Spinal cord (tissue), 10 donors: ENCODE measurements at places on chromosomes 16 and 17. TPM values are rescaled to one million over a fixed set of nuclear protein-coding genes. Genes with fewer than 3 reads are reported as not detected.

SPATA22 gene
- total RNA-seq: 1.2 TPM

DNA sequence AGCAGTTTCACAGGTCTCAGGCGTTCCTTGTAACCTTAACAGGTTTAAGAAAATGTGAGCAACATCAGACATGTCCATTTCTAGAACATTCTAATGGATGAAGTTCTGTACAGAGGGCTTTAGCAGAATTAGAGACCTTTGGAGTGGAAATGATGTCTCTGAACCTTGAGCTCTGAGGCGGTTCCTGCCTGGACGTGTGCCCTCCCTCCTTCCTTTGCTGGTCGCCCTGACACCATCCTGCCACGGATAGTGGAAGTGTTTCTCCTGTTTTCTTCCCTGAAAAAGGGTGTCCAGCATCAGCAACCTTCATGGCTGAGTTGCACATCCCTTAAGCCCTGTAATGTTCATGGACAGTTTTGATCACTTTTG lies 11.1 kb downstream of the SPATA33 start:
- H3K36me3 ChIP-seq: peaks cover 42% of the 10 kb centered on the region
- no peak overlapping the region for H3K4me3 ChIP-seq
- H3K4me1 ChIP-seq: no peaks in the 10 kb centered on the region
- DNase-seq: no peak

- no peaks in the 10 kb centered on the region for H3K36me3 ChIP-seq
- peak overlapping the region; percentile 28 for H3K4me3 ChIP-seq
- no peaks in the 10 kb centered on the region for H3K27me3 ChIP-seq
- peak overlapping the region; percentile 70 for H3K27ac ChIP-seq
- peaks cover 31% of the 10 kb centered on the region for H3K4me1 ChIP-seq
Observed at GRCh38 chr17:32520104-32520701, 33.4 kb downstream of the CDK5R1 start.

GRCh38 chr17:33266611-33267010 lies 26.5 kb downstream of the ASIC2 start:
- peaks cover 18% of the 10 kb centered on the region for H3K4me1 ChIP-seq
- no peak overlapping the region for H3K27ac ChIP-seq
- no peaks in the 10 kb centered on the region for H3K27me3 ChIP-seq

GRCh38 chr16:75742424-75743047 lies 16.2 kb upstream of the CPHXL start:
- DNase-seq: no peak
- no peak overlapping the region for H3K27ac ChIP-seq
- no peaks in the 10 kb centered on the region for H3K36me3 ChIP-seq
- no peaks in the 10 kb centered on the region for H3K27me3 ChIP-seq
- H3K4me3 ChIP-seq: no peak overlapping the region
- no peaks in the 10 kb centered on the region for H3K4me1 ChIP-seq

GRCh38 chr16:70689970-70690891 lies 4.4 kb upstream of the MTSS2 start:
- peaks cover 60% of the 10 kb centered on the region for H3K36me3 ChIP-seq
- H3K27ac ChIP-seq: peak overlapping the region; percentile 98
- H3K27me3 ChIP-seq: no peaks in the 10 kb centered on the region
- no peak overlapping the region for H3K4me3 ChIP-seq
- no peak for DNase-seq

CDH3 gene
- total RNA-seq: 28.3 TPM

TVP23A gene
- total RNA-seq: 8.5 TPM
